Neural cell (in vitro differentiated cells): ENCODE measurements at places on chromosomes 3 and 15. TPM values are rescaled to one million over a fixed set of nuclear protein-coding genes. Genes with fewer than 3 reads are reported as not detected.

The PLXNA1 gene
- polyA plus RNA-seq = 65.6 and 86.8 TPM in 2 replicates

The TNFAIP8L3 gene
- 0.16 TPM in 1 of 2 replicates, not detected in the other for polyA plus RNA-seq

The FAM81A gene
- polyA plus RNA-seq = 4.5 and 5.0 TPM in 2 replicates

The ROBO1 gene
- 183 and 202 TPM in 2 replicates for polyA plus RNA-seq

The DPH6 gene
- 3.0 and 6.9 TPM in 2 replicates for polyA plus RNA-seq

The NEK11 gene
- 3.8 and 6.1 TPM in 2 replicates for polyA plus RNA-seq

The SI gene
- polyA plus RNA-seq = not detected in 2 replicates

The VIPR1 gene
- polyA plus RNA-seq = 1.6 and 5.0 TPM in 2 replicates

The HIGD2B gene
- polyA plus RNA-seq = not detected in 2 replicates

The ROPN1 gene
- not detected in 2 replicates for polyA plus RNA-seq

The KIF7 gene
- 5.2 and 5.6 TPM in 2 replicates for polyA plus RNA-seq

The EPHA3 gene
- polyA plus RNA-seq = 32.7 and 33.0 TPM in 2 replicates

The GALNT15 gene
- 1.5 TPM in 2 replicates for polyA plus RNA-seq

The AP3B2 gene
- polyA plus RNA-seq = 64.2 and 81.9 TPM in 2 replicates

The ACKR4 gene
- not detected in 2 replicates for polyA plus RNA-seq

The XIRP1 gene
- not detected in 2 replicates for polyA plus RNA-seq

The CFAP100 gene
- 2.3 TPM in 1 of 2 replicates, not detected in the other for polyA plus RNA-seq

The MUC4 gene
- not detected in 2 replicates for polyA plus RNA-seq
